ENCODE measurements at places on chromosomes 7 and 10.

- H3K4me1 ChIP-seq = peaks cover 24% of the 10 kb centered on the region
- peak; percentile 96 for DNase-seq
- H3K27me3 ChIP-seq = no peaks in the 10 kb centered on the region
- peak overlapping the region; percentile 40 for H3K4me3 ChIP-seq
- no peaks in the 10 kb centered on the region for H3K36me3 ChIP-seq
Observed at GRCh38 chr10:110221721-110222261, 14.4 kb downstream of the MXI1 start.

DNA sequence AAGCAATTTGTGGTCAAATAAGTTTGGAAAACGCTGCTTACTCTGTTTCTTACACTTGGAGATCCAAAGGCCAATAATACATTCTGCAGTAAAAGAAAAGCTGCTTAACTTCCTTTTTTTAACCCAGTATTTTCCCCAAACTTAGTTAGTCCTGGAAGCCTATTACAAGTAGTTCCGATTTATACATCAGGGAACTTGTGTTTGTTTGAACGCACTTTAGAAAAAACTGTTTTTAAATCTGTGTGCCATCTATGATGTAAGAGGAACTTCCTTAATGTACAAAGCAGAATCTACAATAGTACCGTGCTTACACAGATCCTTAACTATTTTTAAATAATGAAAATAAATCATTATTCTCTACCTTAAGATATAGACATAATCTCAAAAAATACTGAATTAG, 23.0 kb downstream of the SFR1 start:
- DNase-seq = no peak
- no peaks in the 10 kb centered on the region for H3K4me1 ChIP-seq
- H3K36me3 ChIP-seq = no peaks in the 10 kb centered on the region
- no peak overlapping the region for H3K4me3 ChIP-seq
- H3K27ac ChIP-seq = no peak overlapping the region

DNA sequence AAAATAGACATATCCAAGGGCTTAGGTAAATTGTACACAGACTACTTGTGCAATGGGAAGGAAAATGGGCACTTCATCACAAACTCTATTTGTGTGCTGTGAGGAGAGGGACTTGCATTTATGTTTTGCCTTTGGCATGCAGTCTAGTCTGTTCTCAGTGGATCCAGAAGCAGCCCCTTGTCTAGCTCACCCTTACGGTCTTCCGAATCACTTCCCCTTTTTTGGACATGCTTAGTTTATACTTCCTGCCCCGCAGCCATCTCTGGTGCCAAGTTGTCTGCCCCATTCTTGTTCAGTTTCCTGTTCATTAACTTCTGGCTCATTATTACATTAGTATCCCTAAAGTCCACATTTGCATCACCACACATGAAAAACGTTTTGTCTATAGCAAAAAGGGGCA, 161.6 kb downstream of the NRCAM start:
- DNase-seq = no peak
- H3K4me1 ChIP-seq = no peaks in the 10 kb centered on the region
- no peaks in the 10 kb centered on the region for H3K36me3 ChIP-seq
- no peak overlapping the region for H3K4me3 ChIP-seq
- no peaks in the 10 kb centered on the region for H3K27me3 ChIP-seq

DNA sequence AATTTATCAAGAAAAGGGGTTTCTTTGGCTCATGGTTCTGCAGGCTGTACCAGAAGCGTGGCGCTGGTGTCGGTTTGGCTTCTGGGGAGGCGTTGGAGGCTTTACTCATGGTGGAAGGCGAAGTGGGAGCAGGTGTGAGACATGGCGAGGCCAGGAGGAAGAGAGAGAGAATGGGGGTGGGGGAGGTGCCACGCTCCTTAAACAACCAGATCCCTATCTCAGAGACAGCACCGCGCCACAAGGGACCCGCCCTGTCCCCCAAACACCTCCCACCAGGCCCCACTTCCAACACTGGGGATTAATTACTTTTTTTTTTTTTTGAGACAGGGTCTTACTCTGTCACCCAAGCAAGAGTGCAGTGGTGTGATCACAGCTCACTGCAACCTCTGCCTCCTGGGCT, 18.0 kb upstream of the SH2B2 start:
- no peak overlapping the region for H3K4me3 ChIP-seq
- H3K36me3 ChIP-seq = no peaks in the 10 kb centered on the region
- no peaks in the 10 kb centered on the region for H3K27me3 ChIP-seq

GRCh38 chr7:113289140-113289740, 170.9 kb upstream of the SMIM30 start:
- H3K4me3 ChIP-seq = no peak overlapping the region
- H3K4me1 ChIP-seq = no peaks in the 10 kb centered on the region
- no peaks in the 10 kb centered on the region for H3K27me3 ChIP-seq
- no peaks in the 10 kb centered on the region for H3K36me3 ChIP-seq

DNA sequence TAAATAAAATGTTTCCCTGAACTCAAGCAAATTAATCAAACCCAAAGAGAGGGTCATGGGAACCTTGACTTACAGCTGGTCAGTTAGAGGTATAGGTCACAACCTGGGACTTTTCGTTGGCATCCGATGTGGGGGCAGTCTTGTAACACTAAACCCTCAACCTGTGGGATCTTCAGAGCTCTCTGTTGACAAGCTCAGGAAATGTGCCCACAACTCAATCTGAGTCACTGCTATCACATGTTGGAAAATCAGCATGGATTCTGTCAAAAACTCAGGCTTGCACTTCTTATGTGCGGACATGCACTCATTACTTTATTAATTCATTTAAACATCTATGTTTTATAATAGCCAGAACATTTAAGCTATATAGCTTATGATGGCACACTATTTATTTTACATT, 424.6 kb upstream of the SORCS1 start:
- no peaks in the 10 kb centered on the region for H3K27me3 ChIP-seq
- no peak overlapping the region for H3K27ac ChIP-seq
- no peak overlapping the region for H3K4me3 ChIP-seq
- no peak for DNase-seq
- no peaks in the 10 kb centered on the region for H3K36me3 ChIP-seq

DNA sequence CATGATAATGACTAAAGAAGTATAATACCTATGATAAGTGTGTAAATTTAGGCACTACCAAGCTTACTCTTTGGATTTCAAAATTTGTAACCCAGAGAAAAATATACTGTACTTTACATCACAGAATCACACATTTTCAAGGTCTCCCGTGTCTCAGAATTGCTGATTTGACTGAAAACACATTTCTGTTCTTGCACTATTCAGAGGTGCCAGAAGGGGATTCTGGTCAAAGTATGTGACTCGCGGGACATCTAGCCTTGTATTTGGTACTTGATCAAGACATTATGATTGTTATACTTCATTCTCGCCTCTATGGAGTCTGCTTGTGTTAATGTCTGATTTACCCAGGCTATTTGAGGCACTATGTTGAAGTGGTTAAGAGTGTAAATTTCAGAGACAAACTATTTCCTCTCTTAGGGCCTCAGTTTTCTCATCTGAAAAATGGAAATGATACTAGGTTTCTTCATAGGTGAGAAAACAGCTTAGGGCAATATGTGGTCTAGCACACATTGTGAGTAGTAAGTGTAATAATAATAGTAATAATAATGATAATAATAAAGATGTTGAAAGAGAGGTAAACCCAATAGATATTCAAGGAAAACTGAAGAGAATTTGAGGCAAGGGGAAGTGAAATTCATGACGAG, 320.4 kb downstream of the RNLS start:
- no peak for DNase-seq
- no peaks in the 10 kb centered on the region for H3K36me3 ChIP-seq
- H3K27me3 ChIP-seq = no peaks in the 10 kb centered on the region
- peaks cover 11% of the 10 kb centered on the region for H3K4me1 ChIP-seq
- no peak overlapping the region for H3K4me3 ChIP-seq

GRCh38 chr10:122420624-122421007, 33.8 kb upstream of the ARMS2 start:
- no peaks in the 10 kb centered on the region for H3K27me3 ChIP-seq
- no peak for DNase-seq
- no peak overlapping the region for H3K4me3 ChIP-seq
- no peak overlapping the region for H3K27ac ChIP-seq
- H3K4me1 ChIP-seq = peaks cover 79% of the 10 kb centered on the region

DNA sequence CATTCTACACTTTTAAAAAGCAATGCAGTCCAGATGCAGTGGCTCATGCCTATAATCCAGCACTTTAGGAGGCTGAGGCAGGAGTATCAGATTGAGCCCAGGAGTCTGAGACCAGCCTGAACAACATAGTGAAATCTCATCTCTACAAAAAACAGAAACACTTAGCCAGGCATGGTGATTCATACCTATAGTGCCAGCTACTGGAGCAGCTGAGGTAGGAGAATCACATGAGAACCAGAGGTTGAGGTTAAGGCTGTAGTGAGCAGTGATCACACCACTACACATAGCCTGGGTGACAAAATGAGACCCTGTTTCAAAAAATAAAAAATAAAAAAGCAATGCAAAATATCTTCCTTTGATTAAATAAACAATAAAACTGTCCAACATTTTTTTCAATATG, 205.2 kb downstream of the GRM8 start:
- H3K27ac ChIP-seq = no peak overlapping the region
- no peak overlapping the region for H3K4me3 ChIP-seq
- no peaks in the 10 kb centered on the region for H3K36me3 ChIP-seq
- H3K4me1 ChIP-seq = no peaks in the 10 kb centered on the region
- DNase-seq = no peak

DNA sequence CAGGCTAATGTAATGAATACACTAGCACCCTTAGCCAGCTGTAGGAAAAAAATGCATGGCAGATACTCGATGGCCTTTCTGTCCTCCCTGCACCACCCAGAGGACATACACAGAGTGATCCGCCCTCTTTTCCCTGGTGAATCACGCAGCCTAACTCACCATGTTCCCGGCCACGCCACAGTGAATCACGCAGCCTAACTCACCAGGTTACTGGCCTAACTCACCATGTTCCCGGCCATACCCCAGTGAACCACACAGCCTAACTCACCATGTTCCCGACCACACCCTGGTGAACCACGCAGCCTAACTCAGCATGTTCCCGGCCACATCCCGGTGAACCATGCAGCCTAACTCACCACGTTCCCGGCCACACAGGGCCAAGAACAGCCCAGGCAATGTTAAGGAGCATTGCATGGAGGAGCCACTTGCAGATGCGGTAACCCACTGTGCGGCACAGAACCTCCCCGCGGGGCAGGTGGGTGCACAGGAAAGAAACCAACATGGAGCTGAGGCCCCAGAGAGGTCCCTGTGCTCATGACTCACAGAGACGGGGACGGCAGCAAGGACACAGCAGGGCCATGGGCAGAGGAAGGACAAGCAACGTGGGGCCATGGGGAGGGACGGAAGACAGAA, 508.5 kb downstream of the DNAJB6 start:
- DNase-seq = no peak
- no peaks in the 10 kb centered on the region for H3K36me3 ChIP-seq
- no peak overlapping the region for H3K27ac ChIP-seq
- H3K4me1 ChIP-seq = no peaks in the 10 kb centered on the region
- no peak overlapping the region for H3K4me3 ChIP-seq
- no peaks in the 10 kb centered on the region for H3K27me3 ChIP-seq

GRCh38 chr10:126290232-126290631, 98.0 kb downstream of the ADAM12 start:
- H3K4me3 ChIP-seq = no peak overlapping the region
- no peaks in the 10 kb centered on the region for H3K36me3 ChIP-seq
- DNase-seq = no peak
- no peaks in the 10 kb centered on the region for H3K4me1 ChIP-seq
- H3K27me3 ChIP-seq = no peaks in the 10 kb centered on the region
- H3K27ac ChIP-seq = no peak overlapping the region

DNA sequence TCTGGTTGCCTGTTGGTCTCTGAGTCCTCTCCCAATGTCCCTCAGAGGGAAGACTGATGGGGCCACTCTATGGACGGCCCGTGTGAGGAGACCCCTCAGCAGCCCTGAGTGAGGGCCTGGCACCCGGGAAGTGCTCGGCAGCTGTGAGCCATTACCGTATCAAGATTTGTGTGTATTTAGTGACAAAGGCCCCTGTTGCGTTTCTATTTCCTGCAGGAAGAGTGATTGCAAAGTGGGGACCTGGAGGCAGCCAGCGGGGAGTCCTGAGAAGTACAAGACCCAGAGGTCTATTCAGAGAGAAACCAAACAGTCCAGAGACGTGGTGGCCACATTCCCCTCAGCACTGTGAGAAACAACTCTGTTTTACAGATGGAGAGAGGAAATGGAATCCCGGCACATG, 51.1 kb upstream of the CHST15 start:
- no peaks in the 10 kb centered on the region for H3K27me3 ChIP-seq
- no peak overlapping the region for H3K27ac ChIP-seq
- no peak overlapping the region for H3K4me3 ChIP-seq

GRCh38 chr7:90900628-90901356, 304.7 kb downstream of the CDK14 start:
- no peaks in the 10 kb centered on the region for H3K36me3 ChIP-seq
- no peak for DNase-seq
- no peaks in the 10 kb centered on the region for H3K4me1 ChIP-seq
- H3K27ac ChIP-seq = no peak overlapping the region
- H3K4me3 ChIP-seq = no peak overlapping the region

DNA sequence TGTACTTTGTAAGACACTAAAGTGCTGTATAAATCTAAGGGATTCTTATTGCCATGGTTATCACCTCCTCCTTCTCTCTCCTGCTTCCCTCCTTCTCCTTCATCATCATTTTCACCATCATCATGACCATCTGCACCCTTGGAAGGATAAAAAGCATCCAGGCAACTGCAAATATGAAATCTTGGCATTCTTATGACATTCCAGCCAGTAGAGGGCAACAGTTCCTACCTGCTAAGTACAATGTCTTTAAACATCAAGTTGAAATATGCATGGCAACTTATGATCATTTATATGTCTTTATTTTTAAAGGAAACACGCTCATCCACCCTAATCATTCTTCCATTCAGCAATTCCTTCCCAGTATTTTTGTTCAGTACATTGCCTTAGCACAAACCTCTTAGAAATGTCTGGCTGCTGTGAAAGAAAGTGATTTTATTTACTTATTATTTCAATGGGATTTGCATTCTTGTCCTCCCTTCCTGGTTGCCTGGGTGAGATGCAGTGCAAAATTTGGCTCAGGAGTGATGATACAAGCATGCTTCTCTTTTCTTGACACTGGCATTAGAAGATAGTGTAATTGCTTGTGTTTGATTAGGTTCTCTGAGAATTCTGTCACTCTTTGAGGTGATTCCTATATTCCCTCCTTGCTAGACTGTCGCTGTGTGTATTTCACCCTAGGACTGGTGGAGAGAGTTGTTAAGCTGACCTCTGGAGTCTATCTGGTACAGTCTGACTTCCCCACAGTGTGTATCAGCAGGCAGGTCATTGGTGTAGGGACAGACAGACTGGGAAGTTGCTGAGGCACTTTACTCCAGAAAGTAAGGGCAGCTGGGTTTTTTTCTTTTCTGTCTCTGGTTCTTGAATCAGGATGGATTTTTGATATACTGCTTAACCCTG, 188.5 kb upstream of the BMPER start:
- no peaks in the 10 kb centered on the region for H3K36me3 ChIP-seq
- no peaks in the 10 kb centered on the region for H3K4me1 ChIP-seq
- no peak overlapping the region for H3K27ac ChIP-seq
- no peaks in the 10 kb centered on the region for H3K27me3 ChIP-seq
